ENCODE measurements at places on chromosomes 1 and 21.

DNA sequence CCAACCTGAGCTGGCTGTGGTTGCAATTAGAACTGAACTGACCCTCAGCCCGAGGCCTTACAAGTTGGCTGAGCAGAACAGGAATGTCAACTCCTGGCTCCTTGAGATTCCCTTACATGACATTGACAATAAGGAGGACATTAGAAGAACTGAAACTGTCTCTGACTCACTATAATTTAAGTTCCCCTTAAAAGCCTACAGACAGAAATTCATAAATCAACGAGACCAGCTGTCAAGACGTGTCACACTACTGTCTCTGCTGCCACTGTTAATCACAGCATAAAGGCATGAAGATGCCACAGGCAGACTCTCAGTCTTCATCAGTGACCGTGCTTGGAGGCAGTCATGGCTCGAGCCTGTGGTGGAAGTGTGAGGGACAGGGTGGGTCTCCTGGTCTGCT, 168.8 kb downstream of the GABPA start:
- no peak for DNase-seq

- DNase-seq = no peak
Observed at GRCh38 chr1:21636029-21636428, 33.1 kb downstream of the RAP1GAP start.

DNA sequence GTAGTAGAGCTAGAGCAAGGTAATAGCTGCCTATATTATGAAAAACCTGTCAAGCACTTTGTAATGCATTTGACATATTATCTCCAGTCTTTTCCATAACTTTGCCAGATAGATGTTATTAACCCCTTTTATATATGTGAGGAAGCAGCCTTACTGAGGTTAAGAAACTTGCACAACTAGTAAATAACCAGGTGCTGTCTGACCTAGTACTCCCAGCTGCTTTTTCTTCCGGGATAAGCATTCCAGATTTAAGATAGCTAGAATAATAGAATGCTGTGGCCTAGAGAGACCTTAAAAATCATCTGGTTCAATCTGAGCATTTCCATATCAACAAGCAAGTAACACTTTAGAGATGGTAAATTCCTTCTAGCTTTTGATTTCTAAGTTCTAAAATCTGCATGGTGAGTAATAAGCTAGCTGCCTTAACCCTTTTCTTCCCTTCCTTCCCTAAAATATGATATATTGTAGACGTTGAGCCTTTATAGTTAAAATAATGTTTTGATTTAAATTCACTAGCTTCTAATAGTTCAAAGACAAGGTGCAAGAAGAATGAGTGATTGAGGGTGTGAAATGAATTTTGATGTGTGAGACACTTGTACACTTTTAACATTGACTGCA, 1.8 kb downstream of the SH3GLB1 start:
- no peak for DNase-seq

DNA sequence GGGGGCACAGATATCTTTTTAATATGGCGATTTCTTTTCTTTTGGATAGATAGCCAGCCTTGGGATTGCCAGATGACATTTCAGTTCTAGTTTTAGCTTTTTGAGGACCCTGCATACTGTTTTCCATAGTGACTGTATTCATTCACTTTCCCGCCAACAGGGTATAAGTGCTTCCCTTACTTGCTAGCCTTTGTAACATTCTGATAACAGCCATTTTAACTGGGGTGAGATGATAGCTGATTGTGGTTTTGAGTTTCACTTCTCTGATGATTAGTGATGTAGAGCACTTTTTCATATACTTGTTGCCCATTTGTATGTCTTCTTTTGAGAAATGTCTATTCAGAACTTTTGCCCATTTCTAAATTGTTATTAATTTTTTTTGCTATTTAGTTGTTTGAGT, 151.9 kb downstream of the NTPCR start:
- no peak for DNase-seq

- no peak for DNase-seq
Observed at GRCh38 chr1:14571810-14572767, 26.4 kb upstream of the KAZN start.

DNA sequence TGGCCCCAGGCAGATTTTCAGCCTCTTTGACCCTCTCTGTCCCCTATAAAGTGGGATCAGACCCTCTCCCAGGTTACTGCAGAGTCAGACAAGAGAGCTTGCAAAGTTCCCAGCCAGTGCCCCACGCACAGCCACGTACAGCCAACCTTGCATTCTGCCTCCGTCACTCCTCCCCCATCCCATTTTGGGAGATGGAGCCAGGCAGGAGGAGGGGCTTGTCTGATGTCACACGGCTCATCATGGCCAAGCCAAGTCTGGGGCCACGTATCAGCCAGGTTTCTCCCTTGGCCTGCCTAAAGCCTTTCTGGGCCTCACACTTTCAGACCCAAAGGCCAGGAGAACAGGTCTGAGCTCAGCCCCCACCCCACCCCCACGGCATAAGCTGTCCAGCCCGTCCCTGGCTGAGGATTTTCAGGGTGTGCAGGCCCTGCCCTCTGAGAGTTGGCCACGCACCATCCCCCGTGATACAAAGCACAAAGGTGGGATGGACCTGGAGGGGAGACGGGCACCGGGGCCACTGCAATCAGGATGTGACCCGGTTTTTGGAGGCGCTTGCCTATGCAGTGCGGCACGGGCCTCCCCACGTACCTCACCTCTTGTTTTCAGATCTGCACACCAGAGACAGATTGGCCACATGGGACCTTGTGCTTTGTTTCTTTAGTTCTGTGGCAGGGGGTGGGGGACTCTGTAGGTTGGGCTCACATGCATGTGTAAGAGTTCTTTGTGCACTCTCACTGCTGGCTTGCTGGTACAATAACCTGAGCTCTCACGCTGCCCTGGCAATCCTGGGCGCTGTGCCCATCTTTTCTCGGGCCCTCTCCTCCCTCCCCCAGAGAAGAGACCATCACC, 47.6 kb downstream of the TRIM11 start:
- no peak for DNase-seq

DNA sequence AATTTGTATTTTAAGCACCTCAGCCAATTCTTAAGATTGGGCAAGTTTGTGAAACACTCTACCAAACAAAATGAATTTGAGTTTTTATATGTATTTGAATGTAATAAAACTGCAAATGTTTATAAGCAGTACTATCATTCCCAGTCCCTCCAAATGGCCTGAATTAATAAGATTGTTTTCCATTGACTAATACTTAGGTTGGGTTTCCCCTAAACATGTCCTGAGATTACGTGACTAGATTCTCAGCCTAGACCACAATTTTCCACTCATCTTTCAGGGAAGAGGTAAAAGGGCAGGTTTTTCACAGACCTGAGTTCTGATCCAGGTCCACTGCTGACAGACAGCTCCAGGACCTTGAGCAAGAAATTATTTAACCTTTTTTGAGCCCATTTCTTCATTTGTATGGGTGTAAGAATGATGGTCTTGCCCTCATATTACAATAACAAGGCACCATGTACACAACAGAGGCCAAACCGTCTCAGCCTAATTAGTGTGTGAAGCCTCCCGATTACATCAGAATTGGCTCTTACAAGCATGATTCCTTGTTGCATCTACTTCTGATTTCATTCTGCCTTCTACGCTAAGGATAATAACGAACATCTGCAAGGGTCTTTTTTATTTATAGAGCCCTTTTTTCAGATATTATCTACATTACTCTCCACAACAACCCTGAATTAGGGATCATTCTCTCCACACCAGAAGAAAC, 51.2 kb downstream of the BEND5 start:
- DNase-seq = no peak

- DNase-seq = no peak
Observed at GRCh38 chr1:228793032-228793431, 57.8 kb downstream of the RHOU start.

DNA sequence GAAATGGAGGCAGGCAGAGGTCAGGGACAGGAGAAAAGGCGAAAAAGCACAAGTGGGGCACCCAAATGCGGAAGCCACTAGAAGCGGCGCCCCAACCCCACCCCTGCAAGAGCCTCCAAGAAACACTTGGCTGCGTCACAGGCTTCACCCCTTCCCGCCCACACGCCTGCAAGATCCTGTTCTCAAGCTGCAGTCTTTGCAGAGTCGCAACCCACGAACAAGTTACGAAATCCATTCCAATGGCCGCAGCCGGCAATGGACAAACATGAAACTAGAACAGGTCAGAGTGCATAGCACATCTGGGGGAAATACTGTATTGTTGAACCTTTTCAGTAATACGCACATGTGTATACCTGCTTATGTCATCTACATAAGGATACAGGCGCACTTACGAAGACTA, 103.6 kb downstream of the PSMG1 start:
- DNase-seq = no peak

DNA sequence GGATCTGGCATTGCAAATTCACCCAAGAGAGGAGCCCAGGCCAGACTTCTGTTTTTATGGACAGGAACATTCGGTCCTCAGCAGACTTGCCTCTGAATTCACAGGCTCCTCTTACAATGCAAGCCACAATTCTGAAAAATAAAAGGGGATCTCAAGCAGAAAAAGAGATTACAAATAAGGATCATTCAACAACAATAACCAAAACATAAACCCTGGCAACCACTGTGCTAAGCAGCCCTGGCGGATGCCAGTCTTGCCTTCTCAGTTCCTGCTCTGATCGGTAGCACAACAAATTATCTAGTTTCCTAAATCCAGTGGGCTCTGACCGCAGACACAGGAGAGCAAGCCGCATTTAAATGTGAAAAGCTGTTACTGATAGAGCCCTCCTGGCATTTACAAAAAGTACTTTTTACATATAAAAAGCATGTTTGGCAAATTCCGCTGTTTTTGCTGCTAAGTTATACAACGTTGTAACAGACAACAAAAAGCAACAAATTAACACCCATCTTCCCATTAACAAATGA, 123.4 kb upstream of the FOXD3 start:
- no peak for DNase-seq

DNA sequence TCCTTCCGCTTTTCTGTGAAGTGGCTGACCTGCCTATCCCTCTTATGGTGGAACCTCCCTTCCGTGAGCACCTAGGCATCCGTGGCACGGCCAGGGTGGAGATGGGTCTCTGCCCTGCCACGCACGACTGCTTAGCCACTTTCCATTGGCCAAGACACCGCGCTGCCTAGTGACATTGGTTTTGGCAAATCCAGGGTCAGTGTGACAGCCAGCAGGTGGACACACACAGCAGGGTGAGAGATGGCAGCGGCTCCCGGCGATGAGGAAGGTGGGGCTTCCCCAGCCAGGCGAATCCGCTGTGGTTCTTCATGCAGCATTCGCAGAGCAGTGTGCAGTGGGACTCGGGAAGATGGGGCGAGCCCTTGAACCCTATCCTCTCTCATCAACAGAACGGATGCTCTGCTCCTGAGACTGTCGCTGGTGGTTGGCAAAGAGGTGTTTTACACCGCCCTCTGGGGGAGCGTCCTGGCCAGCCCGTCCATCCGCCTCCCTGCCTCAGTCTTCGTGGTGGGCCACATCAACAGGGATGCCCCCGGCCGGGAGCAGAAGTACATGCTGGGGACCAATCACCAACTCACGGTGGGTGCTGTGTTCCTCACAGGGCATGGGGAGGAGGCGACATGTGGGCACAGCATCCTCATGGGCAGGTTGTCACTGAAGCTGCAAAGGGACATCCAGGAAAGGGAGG, 51.8 kb downstream of the DOP1B start:
- DNase-seq = no peak

DNA sequence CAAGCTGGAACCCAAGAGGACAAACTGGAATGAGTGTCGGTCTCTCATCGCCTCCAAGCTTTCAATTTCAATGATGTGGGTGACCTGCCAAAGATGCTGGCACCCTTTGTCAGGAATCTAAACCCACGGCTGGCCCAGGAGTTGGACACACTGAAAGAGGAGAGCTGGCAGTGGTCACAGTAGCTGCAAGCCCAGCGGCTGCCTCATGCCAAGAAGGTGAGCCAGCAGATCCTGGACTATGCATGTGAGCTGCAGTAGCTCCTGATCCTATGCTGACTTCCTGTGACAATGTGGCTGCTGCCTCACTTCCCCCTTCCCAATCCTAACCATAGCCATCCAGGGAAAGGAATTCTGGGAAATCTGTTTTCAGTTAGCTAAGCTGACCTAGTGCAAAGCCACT, 117.0 kb upstream of the VAV3 start:
- no peak for DNase-seq

DNA sequence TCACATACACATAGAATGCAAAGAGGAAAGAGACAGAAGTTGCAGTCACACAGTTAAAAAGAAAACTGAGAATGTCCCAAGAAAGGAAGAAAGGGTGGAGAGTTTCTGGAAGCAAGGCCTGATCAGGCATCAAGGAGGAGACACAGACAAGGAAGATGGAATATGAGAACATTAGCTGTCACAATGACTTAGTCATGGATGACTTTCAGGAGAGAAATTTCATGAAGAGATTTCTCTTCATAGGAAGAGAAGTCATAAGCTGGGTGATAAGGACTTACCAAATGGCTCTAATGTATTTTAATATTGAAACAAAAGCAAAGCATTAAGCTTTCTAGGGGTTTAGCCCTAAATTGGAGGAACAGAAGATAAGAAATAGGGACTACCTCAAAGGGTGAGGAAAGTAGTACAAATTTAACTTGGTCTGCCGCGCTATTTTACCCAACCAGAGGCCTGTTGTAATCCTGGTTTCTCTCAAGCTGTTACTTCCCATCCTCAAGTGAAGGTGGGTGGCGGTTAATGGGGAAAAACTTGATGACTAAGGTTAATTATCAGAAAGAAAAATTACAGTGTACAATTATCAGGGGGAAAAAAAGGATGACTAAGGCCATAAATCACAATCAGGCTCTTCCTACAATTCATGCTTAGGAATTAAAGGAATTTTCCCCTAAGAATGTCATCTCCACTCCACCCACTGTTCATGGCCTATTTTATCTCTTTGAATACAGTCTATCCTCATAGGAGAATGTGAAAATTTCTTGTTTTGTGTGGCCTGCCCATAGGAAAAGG, 93.9 kb upstream of the ADGRL2 start:
- no peak for DNase-seq

- no peak for DNase-seq
Observed at GRCh38 chr1:234645964-234646363, 36.0 kb upstream of the IRF2BP2 start.

DNA sequence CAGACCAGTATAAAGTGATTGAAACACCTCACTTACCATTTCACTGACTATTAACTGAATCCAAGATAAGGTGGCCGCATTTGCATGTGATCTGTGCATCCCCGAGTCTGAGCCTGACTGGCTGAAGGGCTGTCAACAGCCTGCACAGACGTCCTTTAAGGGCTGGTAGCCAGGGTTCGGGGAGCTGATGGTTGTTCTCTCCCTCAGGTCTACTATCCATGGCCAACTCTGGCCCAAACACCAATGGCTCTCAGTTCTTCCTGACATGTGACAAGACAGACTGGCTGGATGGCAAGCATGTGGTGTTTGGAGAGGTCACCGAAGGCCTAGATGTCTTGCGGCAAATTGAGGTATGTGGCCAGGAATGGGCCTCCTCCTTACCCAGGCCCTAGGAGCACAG, 14.0 kb downstream of the PPIE start:
- DNase-seq = no peak
